ENCODE measurements at places on chromosomes 6 and 20. TPM values are rescaled to one million over a fixed set of nuclear protein-coding genes. Genes with fewer than 3 reads are reported as not detected.

The MYMX gene
- 0.36 TPM for total RNA-seq

The SLC17A1 gene
- total RNA-seq: not detected

The SLC25A27 gene
- total RNA-seq: 18.6 TPM

The DSP gene
- total RNA-seq: 322 TPM

The FAM162B gene
- 3.5 TPM for total RNA-seq

The KHDC1L gene
- total RNA-seq: not detected

The SNAP91 gene
- 2.6 TPM for total RNA-seq

The PSORS1C2 gene
- not detected for total RNA-seq

The HBS1L gene
- 87.1 TPM for total RNA-seq

The LPIN3 gene
- 19.9 TPM for total RNA-seq

The KCNS1 gene
- total RNA-seq: 0.14 TPM

The MLN gene
- not detected for total RNA-seq

The ANKEF1 gene
- total RNA-seq: 1.3 TPM

The RIMS1 gene
- total RNA-seq: 0.93 TPM

The CRYBG1 gene
- total RNA-seq: 1.3 TPM

The DEFB124 gene
- total RNA-seq: not detected

The FGD2 gene
- total RNA-seq: 6.0 TPM

The PLCB1 gene
- total RNA-seq: 6.0 TPM

The UNC5CL gene
- total RNA-seq: 0.27 TPM

The PRRT1 gene
- 1.0 TPM for total RNA-seq

The PRSS35 gene
- total RNA-seq: 0.36 TPM

The CCN5 gene
- total RNA-seq: 37.0 TPM

The MAP7 gene
- 3.1 TPM for total RNA-seq

The TCF21 gene
- 5.3 TPM for total RNA-seq

The MUC21 gene
- not detected for total RNA-seq

The ADTRP gene
- total RNA-seq: 0.33 TPM

The RSPO3 gene
- 0.27 TPM for total RNA-seq

The MEI4 gene
- total RNA-seq: 0.52 TPM

The CDH22 gene
- total RNA-seq: 2.3 TPM

The ADGB gene
- total RNA-seq: not detected

The ZC2HC1B gene
- total RNA-seq: not detected

The ADGRF5 gene
- total RNA-seq: 42.1 TPM

The RAET1E gene
- 0.19 TPM for total RNA-seq

The SYCP2 gene
- 1.0 TPM for total RNA-seq

The NOX3 gene
- total RNA-seq: not detected

The BTN3A1 gene
- 9.7 TPM for total RNA-seq

The TFAP2D gene
- total RNA-seq: not detected

The DPPA5 gene
- total RNA-seq: not detected

The KIF25 gene
- 0.22 TPM for total RNA-seq
